ENCODE measurements at places on chromosomes 4 and X.

- DNase-seq, result peak; percentile 62
These were observed 72.6 kb downstream of the SMARCA5 start for GRCh38 chr4:143586080-143586479.

DNA sequence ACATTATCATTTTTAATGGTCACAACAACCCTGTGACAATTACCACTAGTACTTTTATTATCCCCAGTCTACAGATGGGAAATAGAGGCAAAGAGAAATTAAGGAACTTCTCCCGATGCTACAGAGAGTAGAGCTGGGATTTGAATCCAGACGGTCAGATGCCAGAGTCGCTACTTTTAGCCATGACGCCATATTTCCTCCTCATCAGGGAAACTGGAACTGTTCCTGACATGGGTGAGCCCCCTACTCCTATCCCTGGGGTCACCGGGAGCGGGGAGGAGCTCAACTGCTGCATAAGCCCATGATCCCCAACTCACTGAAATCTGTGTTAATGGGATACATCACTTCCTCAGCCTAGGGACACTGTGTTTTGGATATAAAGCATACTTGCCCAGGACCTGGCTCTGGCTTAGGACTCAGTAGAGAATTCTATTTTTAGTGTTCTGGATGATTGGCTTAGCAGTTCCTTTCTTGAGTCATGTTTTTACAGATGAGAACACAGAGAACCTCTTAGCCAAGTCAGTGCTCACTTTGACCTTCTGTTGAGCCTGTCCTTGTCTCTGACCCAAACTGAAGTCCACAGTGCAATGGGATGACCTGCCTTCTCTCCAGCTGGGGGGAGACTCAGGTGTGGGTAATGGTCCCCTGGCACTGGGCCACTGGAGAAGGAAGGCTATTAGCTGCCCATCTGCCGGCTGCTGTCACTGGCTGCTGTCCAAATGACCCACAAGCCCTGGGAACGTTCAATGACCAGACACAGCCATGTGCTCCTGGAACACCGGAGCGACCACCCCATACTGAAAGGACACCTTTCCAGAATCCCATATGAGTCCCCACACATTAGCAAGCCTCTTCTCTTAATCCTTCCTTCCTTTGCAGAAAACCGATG is 90.8 kb upstream of the SHISA3 start:
- DNase-seq, result no peak

GRCh38 chrX:115988825-115989224 is 181.7 kb upstream of the AGTR2 start:
- no peak for DNase-seq

DNA sequence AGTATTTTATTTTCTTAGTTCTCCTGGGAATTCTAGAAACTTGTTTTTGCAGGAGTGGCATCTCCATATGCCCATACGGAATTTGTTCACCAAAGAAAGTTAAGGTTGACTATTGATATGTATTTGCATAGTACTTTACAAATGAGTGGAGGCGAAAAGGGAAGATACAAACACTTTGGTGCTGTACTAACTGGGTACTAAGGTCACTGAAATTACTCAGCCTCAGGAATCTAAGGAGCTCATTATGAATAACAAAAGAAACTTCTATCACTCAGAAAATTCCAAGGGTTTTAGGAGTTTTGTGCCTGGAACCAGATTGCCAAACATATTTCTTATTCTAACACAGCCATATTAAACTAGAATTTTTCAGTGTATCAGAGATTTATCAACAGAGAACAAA is 27.4 kb upstream of the TMPRSS11B start:
- DNase-seq, result peak; percentile 18

Data from astrocyte of the spinal cord (primary cell).